ENCODE measurements at places on chromosomes 6 and 20.

DNA sequence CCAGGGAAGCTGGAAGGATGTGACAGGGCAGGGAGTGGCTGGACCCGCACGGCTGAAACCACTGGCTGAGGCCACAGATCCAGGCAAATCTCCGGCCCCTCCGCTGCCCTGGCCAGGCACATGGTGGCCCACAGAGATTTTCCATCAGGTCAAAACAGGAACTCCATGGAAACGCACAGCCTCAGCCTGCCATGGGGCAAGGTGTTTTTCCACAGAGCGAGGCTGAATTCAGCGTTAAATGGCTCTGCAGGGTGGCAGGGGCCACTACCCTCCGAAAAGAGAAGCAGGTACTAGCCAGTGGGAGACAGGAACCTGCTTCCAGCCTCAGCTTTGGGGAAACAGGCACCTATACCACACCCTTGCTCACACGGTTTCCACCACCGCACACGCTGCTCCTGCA lies 53.1 kb downstream of the PREX1 start:
- DNase-seq: no peak

GRCh38 chr6:35972471-35973367 lies 51.7 kb downstream of the SLC26A8 start:
- DNase-seq: peak; percentile 15

DNA sequence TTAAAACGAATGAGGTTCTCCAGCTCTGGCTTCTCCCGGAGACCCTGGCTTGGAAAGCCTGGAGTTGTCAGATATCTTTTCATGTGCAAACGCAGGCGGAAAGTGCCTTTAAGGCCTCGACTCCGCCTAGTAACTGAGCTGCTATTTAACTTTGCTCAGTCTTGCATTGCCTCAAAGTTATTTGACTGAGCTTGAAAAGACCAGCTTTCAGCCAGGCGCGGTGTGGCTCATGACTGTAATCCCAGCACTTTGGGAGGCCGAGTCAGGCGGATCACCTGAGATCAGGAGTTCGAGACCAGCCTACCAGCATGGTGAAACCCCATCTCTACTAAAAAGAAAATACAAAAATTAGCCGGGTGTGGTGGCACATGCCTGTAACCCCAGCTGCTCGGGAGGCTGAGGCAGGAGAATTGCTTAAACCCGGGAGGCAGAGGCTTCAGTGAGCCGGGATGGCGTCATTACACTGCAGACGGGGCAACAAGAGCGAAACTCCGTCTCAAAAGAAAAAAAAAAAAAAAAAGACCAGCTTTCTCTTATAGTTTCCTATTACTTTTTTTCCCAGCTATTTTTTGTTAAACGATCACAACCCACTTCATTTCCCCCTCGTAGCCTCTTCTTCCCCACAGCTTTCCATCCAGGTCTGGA lies 1.9 kb downstream of the GCNT2 start:
- DNase-seq: no peak

- DNase-seq: peak; percentile 93
Observed at GRCh38 chr6:8085053-8085511, 17.3 kb downstream of the EEF1E1 start.

DNA sequence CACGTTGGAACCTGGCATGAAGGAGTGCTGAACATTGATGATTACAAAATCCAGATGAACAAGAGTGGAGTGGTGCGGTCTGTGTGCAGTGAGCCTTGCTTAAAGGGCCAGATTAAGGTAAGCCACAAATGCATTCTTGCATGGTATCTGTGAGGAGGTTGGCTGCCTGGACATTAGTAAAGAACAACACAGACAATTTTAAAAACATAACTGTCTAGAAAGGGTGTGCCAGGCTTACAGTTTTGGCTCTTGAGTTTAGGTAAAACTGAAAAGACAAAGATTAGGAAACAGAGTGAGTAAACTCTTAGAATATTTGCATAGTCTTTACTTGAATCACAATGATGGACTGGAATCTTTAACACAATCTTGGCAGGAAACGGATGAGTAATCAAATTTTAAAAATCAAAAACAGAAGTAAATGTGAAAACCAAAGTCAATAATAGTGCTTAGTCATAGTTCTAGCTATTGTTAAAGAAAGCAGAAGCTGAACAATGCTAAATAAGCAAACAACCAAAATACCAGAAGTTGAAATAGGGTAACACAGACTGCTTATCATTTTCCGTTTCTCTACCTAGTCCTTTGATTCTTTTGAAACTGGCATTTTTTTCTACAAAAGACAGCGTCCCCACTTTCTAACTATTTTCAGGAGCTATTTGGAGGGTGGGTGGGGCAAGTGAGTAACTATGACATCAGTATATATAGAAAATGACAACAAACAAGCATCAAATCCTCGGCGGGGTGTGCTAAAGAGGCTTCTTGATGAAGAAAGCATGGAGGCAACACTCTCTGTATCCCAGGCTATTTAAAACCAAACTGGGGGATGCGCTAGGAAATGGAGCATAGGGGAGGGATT lies 185.8 kb upstream of the RAB32 start:
- peak; percentile 78 for DNase-seq

- no peak for DNase-seq
Observed at GRCh38 chr6:154471609-154472362, 38.7 kb downstream of the CNKSR3 start.

DNA sequence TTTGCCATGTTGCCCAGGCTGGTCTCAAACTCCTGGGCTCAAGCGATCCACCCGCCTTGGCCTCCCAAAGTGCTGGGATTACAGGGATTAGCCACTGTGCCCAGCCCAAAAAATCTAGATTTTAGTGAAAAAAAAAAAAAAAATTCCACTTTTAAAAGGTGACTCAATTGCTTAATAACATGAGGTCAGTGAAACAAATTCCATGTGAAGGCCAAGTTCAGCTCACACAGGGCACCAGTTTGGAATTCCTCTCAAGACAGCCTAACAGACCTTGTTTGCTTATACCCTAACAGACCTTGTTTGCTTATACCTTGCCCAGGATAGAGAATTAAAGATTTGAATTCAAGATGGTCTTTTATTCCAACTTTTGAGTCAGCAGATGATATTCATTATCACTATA lies 5.1 kb downstream of the RRBP1 start:
- DNase-seq: peak; percentile 27

DNA sequence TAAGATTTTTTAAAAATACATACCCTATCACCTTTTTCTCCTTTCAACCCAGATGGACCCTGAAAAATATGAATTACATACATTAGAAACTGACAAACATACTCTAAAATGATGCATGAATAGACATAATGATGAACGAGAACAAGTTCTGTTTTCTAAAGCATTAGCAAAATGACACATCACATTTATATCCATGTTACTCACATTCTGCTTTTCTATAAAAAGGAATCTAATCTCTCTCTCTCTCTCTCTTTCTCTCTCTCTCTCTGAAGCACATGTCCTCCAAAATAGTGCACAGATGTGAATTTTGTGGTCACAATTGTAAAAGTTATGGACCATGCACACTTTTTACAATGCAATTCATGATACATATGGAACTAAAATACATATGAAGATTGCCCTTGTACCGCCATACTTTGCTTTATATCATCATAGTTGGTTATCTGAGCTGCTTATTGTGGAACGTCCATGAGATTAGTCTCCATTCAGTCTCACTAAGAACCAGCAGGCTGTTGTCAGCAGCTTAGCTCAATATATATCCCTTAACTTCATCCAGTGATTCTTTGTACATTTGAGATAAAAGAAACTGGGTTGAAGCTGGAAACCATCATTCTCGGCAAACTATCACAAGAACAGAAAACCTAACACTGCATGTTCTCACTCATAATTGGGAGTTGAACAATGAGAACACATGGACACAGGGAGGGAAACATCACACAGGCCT lies 114.2 kb downstream of the COL12A1 start:
- peak; percentile 28 for DNase-seq

DNA sequence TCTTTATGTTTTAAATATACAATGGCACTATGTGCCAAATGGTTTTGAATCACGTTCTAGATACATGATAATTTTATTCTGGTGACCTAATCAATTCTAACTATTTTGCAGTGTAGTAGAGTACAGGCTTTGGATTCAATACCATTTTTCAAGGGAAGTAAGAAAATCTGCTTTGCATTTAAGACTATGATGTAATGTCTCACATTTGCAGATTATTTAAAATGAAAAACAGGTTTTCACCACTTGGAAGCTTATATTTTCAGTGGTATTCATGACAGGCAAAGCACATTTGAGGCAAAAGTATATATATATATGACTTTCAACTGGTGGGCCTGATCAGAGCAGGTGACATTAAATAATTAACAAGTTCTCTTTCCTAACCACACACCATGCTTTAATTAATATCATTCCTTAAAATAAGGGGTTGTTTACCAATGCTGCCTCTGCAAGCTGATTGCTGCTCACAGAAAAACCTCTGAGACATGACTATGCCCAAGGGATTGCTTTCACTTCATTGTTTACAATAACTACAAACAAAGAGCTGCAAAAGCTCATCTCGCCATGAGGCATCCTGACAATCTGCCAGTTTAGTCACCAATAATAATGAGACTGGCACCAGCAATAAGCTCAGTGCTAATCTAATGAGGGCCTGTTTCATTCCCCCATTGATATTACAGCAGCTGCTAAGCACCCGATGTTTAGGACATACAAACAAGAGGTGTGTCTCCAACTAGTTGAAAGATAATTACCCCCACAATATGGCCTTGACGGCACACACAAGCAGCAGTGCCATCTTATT lies 1176.0 kb upstream of the GJE1 start:
- DNase-seq: peak; percentile 50

DNA sequence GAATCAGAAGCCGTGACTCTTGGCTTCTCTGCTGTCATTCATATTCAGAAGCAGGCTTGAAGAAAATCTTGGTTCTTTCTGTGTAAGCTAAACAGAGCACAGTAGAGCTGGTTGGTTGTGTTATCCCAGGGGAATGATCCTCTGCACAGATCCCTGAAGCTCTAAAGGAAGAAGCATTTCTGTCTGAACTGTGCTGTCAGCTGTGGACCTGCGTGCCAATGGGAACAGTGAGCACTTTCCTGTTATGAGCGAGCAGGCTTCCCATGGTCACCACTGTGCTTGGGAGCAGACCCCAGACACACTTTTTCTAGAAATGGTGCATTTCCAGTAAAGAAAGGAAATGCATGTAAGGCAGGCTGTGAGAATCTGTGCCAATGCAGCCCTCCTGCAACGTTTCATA lies 490.2 kb downstream of the EPM2A start:
- DNase-seq: peak; percentile 18

DNA sequence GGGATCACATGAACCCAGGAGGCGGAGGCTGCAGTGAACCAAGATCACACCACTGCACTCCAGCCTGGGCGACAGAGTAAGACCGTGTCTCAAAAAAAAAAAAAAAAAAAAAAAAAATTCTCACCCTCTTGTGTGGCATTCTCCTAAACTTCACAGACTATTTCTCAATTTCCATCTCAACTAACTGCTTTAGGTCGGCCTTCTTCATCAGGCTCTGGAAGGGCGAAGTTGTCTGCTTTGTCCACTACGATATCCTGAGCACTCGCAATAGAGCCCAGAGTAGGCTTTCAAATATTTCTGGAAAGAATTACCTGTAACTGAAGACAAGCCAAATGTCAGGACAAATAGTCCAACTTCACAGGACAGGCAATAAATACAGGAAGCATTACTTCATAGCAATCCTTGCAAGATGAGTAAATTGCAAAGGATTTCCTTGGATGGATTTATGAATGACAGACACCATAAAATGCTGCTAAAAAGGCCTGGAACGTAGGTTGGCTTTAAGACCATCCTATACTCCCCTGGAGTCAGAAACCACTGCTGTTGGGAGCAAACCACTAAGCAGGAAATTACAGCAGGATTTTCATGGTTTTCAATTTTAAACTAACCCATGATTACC lies 116.3 kb upstream of the SLC2A12 start:
- no peak for DNase-seq

DNA sequence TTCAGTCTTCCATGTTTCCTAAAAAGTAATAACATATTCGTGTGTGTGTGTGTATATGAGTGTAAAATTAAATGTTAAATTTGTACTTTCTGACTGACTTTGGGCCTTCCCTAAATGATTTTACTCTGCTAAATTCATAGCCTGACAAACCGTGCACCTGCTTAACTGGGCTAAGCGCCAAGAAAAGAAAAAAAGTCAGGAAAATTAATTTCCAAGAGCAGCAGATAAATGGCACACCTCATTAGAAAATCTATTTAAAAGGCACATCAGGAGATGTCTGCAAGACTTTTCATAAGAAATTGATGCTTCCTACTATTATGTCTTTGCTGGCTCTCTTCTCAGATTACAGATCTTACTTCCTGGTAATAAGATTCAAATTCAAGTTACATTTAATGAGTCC lies 72.4 kb downstream of the TRDN start:
- no peak for DNase-seq
